LHCN-M2 (cell line): ENCODE measurements at places on chromosomes 1 and 21.
A peak's percentile ranks its signal among the peaks of the same experiment; 100 is the strongest.

DNA sequence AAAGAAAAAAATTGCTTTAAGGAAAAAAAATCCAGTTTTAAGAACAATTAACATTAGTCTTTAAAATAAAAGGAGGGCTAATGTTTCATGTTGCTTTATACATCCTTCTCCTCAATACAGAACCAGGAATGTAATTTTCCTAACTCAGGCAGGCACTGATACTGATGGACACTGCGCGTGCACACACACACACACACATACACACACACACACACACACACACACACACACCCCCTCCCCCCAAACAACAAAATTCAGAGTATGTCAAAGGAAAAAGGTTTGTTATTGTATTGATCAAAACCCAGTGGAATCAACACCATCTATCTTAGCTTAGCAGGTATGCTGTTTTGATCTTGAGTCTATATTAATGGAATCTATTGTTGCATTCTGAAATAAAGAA is 31.6 kb downstream of the PTP4A2 start:
- no peak for DNase-seq

GRCh38 chr1:226489718-226490425 is 58.7 kb upstream of the STUM start:
- DNase-seq: no peak

GRCh38 chr1:24735509-24736375 is 9.5 kb upstream of the CLIC4 start:
- no peak for DNase-seq

DNA sequence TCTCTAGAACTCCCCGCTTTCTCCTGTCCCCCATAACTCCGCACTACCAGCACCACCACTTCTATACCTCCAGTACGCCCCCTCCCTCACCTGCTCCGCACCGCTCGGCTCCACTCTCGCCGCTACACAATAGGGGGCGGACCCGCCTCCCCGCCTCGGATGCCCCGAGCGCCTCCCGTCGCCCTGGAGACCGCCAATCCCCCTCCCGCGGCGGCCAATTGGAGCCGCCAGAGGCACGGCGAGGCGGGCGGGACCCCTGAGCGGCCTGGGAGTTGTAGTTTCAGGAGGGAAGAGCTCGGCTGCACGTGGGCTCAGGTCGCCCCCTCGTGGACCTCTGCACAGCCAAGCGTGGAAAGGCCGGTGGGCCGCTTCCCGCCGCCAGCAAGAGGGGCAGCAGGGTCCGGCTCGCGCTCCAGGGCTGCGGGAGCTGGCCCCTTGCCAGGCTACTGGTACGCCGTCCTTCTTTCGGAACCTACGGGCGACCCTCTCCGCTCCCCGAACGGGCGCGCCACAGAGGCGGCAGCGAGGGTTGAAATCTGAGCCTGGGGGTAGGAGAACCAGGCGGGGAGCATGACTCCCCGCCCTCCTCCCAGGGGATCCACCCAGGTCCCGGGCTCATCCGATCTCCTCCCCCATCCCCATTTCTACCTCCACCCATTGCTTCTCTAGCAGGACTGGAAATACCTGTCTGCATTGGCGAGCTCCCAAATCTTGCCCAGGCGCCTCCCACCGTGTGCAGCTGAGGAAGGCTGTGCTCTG is at the start of gene IGSF9:
Gene IGSF9 (minus strand): TSS at position 131 of the 759 bp plus-strand sequence. CDS start 2,159 bp downstream, outside the sequence.
- peak; percentile 31 for DNase-seq

- no peak for DNase-seq
These were observed 9.7 kb upstream of the AADACL4 start for GRCh38 chr1:12634156-12634555.

DNA sequence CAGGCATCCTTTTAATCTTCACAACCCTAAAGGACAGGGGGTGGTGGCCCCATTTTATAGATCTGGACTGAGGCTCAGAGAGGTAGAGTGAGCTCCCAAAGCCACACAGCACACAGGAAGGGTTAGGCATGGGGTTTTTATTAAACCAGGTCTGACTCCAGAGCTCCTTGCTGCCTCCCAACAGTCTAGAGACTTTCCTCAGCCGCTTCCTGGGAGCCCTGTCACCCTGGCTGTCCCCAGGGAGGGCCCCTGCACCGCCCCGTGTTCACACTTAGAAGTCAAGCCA is 8.0 kb upstream of the EPHA8 start:
- no peak for DNase-seq

- DNase-seq: no peak
These were observed 9.3 kb downstream of the GLIS1 start for GRCh38 chr1:53729456-53730223.

- DNase-seq: no peak
These were observed 127.8 kb downstream of the PTGER3 start for GRCh38 chr1:70919706-70920323.

- DNase-seq: no peak
These were observed 39.6 kb upstream of the DOCK7 start for GRCh38 chr1:62727656-62728407.
